ENCODE measurements at places on chromosomes 4 and X. TPM values are rescaled to one million over a fixed set of nuclear protein-coding genes. Genes with fewer than 3 reads are reported as not detected.

Gene TSPAN7
- total RNA-seq = 32.0 TPM

GRCh38 chr4:187357821-187358220 is 634.2 kb upstream of the FAT1 start:
- no peak for DNase-seq

DNA sequence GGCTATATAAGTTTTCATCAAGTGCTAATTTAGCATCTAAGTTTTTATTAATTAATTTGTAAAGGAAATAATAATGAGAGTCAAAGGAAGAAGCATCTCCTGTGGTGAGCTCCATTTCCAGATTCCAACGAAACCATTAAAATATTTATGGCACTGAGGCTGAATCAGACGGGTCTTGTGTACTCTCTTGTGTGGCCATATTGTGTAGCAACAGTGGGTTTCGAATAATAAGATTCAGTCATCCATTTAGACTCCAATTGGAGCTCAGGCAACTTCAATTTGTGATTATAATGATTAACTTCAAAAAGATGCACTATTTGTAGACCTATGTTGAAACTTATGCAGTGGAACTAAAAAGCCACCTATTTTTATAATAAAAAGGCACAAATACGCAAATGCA is 82.4 kb downstream of the SNCA start:
- no peak for DNase-seq

Gene CXCR3
- total RNA-seq = 0.22 TPM

- DNase-seq = no peak
Observed at GRCh38 chrX:337331-337831, 18.8 kb upstream of the GTPBP6 start.

Gene CACNA1F
- not detected for total RNA-seq

DNA sequence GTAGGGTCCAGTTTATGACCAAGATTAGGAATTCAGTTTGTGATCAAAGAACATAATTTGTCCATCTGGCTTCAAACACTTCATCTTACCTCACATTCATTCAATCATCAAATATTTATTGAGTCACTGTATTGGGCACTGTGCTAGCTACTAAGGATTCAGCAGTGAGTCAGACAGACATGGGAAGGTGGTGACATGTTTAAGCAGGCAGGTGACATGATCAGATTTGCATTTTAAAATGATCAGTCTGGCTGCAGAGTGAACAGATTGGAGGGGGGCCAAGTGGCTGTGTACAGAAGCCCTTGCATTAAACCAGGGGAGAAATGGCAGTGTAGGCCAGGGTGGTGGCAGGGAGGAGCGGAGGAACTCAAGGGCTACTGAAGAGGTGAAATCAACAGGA is 25.1 kb upstream of the APLN start:
- no peak for DNase-seq

- DNase-seq = no peak
Observed at GRCh38 chr4:181745933-181746625, 497.1 kb upstream of the TENM3 start.

Gene AKAP4
- total RNA-seq = not detected

Gene SLC10A4
- total RNA-seq = not detected

DNA sequence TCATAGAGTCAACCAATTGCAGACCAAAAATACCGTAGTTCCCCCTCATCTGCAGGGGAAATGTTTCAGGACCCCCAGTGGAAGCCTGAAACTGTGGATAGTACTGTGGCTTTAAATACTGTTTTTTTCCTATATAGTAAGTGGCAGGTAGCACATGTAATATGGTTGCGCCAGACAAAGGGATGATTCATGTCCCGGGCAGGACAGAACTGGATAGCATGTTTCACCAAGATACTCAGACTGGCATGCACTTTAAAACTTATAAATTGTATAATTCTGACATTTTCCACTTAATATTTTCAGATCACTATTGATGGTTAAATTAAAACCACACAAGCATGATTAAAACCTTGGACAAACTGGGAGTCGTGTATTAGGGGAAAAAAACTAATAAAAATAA is 276.3 kb upstream of the AGA start:
- DNase-seq = no peak

- no peak for DNase-seq
Observed at GRCh38 chr4:211033-211511, 86.8 kb downstream of the ZNF718 start.

Gene GATB
- 16.6 TPM for total RNA-seq

GRCh38 chr4:184167576-184167975 is 50.1 kb downstream of the ENPP6 start:
- DNase-seq = no peak

Gene VCX
- not detected for total RNA-seq

Gene CLDN34
- not detected for total RNA-seq

Gene CXCL11
- total RNA-seq = not detected

Gene WWC2
- 37.6 TPM for total RNA-seq

GRCh38 chr4:88027611-88028608 is 20.5 kb downstream of the PKD2 start:
- no peak for DNase-seq

DNA sequence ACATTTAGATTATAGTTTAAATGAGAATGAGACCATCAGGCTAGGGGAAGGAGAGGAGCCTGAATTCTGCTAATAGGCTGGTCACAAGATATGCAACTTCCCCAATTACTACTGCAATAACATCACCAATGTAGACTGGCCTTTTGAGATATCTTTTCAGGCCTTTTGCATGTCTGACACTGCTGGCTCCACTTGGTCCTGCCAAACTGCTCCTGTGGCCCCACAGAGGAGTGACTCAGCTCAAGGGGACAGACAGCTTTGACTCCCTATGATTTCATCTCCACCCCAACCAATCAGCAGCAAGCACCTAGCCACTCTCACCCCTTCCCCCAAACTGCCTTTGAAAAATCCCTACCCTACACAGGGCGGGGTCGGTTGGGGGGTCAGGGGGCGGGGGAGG is 22.8 kb downstream of the GPRIN3 start:
- no peak for DNase-seq

Gene RHOXF2B
- total RNA-seq = not detected

Gene COL4A6
- total RNA-seq = 0.16 TPM

- no peak for DNase-seq
Observed at GRCh38 chr4:139774759-139775487, 109.3 kb downstream of the MGST2 start.

DNA sequence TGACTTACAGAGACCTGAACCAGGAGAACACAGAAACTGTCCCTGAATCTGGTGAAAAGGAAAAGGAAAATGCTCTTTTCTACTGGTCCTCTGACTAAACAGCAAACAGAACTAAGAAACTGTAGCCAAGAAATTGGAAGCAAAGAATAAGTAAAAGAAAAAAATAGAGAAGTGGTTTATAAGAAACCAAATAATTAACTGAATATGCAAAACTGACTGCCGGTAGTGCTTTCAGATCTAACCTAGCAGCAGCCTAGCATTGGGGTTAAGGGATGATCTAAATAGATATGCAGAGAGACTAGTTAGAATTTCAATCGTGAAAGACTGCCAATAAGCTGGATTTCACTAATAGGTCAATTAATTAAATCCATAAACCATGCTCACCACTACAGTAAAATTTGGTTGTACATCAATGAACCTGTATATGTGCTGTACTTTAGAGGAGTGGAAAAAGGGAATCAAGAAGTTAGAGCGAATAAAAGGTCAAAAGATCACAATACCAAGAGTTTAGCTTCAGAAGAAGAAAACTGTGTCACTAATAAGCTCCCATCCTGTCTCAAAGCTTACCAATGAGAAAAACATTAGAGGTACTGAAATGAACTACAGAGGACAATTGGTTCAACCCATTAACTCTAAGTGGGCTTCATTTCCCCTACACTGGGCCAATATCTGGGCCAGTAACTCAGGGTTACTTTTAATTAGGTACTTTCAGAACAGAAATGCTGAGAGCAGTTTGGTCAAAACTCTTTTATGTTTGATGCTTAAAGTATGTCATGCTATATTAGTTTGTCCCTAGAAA is 53.6 kb downstream of the KLHL13 start:
- DNase-seq = no peak

DNA sequence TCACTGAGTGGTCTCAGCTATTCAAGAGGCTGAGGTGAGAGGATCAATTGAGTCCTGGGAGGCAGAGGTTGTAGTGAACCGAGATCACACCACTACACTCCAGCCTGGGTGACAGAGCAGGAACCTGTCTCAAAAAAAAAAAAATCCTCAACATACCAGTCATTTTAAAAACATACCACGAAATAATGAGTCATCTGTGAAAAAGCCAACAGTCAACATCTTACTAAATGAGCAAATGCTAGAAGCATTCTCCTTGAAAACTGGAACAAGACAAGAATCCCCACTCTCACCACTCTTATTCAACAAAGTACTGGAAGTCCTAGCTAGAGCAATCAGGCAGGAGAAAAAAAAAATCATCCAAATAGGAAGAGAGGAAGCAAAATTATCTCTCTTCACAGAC is 104.0 kb upstream of the ARHGEF9 start:
- no peak for DNase-seq

DNA sequence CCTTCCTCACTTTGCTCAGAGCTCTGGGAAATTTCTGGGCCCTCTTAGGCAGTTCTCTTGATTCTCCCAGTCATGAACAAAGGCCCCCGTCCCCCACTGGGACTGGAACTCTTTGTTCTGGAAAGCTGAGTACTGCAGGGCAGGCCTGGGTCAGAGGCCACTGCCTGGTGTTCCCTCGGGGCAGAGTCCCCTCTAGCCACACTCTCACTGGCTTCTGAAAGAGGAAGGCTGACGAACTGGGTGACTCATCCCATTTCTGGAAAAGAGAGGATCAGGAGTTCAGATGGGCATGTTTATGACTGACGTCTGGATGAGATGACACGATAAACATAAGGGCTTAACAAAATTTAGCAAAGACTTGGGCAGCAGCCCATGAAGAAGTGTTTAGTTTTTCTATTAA is 47.7 kb downstream of the DDX3X start:
- DNase-seq = no peak

GRCh38 chr4:125346616-125347015 is 31.9 kb downstream of the FAT4 start:
- DNase-seq = no peak

DNA sequence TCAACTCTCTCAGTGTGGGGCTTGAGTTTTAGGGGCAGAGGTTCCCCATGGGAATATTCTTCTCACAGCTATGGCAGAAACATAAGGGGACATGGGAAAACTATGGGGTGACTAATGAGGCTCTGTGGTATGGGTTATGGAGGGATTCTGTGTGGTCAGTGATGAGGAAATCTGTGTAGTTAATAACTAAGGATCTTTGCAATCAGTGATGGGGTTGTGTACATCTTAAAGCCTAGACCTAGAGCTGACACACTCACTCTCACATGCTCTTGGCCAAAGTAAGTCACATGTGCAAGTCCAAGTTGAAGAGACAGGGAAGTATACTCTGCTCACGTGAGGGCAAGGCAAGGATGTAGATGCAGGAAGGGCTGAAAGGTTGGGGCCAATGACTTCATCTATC is 86.4 kb upstream of the UXT start:
- DNase-seq = no peak

GRCh38 chr4:120082251-120082650 is 15.6 kb upstream of the MAD2L1 start:
- no peak for DNase-seq

GRCh38 chr4:117987464-117987863 is 46.8 kb upstream of the NDST3 start:
- no peak for DNase-seq

Gene UBE2D3
- 316 TPM for total RNA-seq

DNA sequence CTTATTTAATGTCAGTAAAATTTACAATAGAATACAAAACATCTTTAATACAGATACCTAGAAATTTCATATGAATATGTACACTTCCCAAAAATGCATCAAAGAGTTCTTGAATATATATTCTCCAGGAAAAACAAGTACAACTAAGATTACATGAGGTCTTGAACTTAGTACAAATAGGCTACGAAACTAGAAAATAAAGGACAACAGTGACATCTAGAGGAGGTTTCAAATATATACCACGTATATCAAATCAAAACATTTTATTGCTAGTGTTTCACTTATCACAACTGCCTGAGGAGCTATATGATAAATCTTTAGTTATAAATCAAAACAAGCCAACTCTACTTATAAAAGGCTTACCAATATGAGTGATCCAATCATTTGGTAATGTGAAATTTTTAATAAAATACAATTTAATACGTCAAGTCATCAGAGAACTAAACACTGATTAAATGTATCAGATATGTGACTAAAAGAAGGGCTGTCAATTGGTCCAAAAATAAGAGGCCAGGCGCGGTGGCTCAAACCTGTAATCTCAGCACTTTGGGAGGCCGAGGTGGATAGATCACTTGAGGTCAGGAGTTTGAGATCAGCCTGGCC is 36.6 kb downstream of the ANAPC10 start:
- no peak for DNase-seq

Gene PAGE2B
- total RNA-seq = not detected

DNA sequence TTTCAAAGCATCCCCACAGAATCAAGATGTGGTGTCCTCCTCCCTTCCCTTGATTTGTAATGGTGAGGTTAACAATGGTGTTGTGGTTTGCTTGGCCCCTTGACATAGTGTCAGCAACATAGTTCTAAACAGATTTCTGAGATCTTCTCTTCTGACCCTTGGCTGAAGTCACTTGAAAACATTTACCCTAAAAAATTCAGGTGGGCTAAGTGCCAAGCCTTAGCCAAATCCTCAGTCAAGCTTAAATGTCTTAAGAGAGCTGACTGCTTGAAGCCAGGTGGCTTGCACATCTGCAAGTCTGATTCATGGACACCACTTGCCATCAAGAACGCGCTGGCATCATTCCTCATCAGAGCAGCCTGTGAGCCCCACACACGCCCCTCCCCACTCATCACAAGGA is 173.2 kb downstream of the MGST2 start:
- DNase-seq = no peak

Gene SUPT20HL2
- total RNA-seq = not detected

Gene TMSB15C
- total RNA-seq = 0.19 TPM

GRCh38 chrX:12702509-12703091 is 88.6 kb upstream of the PRPS2 start:
- DNase-seq = no peak

DNA sequence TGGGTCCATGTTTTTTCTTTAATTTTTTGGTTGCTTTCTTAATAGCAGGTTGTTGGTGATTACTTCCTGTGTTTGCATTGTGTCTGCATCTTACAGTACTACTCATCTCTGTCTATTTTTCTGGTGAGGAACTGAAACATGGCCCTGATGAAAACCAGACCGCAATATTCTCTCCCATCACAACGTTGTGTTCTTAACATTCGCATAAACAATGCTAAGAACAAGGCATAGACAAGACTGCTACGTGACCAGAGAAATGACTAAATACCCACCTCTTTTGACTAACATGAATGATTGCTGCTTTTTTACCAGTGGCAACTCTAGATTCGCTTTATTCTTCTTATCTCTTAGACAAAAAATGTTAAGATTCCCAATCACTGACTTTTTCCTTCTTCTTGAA is 179.1 kb downstream of the GC start:
- DNase-seq = no peak
